ENCODE measurements at places on chromosomes 2 and 18.

GRCh38 chr18:11304928-11305327 lies 155.6 kb upstream of the PIEZO2 start:
- no peak for DNase-seq

GRCh38 chr2:17638196-17638743 lies 97.8 kb downstream of the VSNL1 start:
- no peak for DNase-seq

GRCh38 chr2:239305222-239305575 lies 95.6 kb downstream of the HDAC4 start:
- no peak for DNase-seq

- no peak for DNase-seq
Measured at GRCh38 chr2:166405569-166405926, 29.8 kb upstream of the SCN9A start.

DNA sequence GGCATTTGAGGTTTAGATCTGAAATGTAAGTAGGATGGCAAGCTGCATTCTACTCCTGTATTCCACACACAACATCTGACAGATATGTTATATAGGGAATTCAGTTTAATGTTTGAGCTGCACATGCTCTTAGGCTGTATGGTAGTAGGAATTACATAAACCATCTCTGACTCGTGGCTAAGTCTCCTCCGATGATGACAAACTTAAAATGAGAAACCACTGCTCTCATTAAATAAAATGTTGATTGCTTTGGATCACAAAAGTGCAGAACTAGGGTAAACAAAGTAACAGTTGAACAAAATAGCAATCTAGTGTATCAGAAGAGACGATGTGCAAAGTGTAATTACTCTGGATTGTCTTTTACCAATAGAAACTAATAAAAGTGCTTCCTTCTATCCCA lies 50.1 kb upstream of the WDR75 start:
- no peak for DNase-seq

- DNase-seq, result no peak
Measured at GRCh38 chr2:86807133-86807467, 16.4 kb upstream of the CD8A start.

- DNase-seq, result no peak
Measured at GRCh38 chr2:42876326-42876751, 84.0 kb upstream of the HAAO start.

DNA sequence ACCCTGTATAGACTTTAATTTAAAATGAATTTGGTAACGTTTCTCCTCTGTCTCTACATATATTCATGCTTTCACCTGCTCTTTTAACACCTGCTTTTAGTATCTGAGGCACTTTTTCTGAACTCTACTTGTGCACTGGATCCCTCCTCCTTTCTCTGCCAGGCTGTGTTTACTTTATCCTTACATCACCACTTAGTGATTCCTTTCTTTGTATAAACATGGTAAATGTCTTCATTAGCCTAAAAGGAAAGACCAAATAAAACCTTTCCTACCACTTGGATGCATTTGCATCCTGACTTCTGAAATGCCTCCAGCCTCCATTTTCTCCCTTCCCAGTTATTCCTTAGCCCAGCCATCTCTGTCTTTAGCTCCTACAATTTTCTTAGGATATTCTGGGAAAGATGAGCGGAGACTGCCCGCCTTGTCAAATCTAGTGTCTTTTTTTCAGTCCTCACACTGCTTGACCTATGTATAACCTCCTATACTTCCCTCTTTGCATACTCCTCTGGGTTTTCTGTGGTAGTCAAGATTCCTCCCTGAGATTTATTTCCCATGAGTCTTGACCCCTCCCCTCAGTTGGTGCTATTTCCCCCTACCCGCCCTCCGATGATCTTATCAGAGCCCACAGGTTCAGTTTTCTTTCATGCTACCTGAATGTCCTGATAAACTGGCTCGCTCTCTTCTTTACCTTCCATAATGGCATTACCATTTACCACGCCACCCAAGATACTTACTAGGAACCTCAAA lies 44.8 kb downstream of the REL start:
- DNase-seq, result no peak

DNA sequence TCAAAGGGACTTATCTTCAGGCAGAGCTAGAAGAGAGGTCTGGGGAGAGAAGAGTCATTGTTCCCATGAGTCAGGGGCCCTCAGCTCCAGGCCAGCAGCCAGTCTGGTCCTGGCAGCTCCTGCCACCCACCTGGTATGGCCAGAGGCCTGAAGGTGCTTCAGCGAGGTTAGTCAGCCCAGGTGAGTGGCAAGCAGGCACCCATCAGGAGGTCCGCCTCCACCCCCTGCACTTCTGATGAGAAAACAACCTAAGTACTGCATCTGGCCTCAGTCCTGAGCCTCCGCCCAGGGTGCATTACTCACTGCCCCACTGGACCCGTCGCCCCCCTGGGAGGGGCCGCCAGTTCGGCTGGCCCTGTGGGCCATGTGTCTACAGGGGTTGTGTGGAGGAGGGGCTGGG lies 130.2 kb downstream of the INHBB start:
- DNase-seq, result no peak

- DNase-seq, result no peak
Measured at GRCh38 chr2:70360661-70361270, 58.9 kb upstream of the FAM136A start.

DNA sequence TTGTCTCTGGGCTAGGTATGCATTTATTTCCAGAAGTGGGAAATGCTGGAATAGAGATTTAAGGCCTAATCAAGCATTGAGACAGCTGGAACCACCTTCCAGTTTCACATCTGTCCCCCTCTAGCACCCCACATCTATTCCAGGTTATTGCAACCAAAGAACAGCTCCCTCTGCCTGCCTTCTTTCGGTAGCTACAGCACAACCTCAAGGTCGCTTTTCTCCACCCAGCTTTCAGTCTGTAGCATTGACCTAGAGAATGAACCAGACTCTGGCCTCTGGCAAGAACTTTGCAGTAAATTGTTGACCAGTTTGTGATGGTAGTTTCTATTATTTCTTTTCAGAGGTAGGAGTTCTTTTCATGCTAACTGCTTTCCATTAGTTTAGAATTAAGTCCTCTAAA lies 484.2 kb downstream of the DLGAP1 start:
- no peak for DNase-seq

DNA sequence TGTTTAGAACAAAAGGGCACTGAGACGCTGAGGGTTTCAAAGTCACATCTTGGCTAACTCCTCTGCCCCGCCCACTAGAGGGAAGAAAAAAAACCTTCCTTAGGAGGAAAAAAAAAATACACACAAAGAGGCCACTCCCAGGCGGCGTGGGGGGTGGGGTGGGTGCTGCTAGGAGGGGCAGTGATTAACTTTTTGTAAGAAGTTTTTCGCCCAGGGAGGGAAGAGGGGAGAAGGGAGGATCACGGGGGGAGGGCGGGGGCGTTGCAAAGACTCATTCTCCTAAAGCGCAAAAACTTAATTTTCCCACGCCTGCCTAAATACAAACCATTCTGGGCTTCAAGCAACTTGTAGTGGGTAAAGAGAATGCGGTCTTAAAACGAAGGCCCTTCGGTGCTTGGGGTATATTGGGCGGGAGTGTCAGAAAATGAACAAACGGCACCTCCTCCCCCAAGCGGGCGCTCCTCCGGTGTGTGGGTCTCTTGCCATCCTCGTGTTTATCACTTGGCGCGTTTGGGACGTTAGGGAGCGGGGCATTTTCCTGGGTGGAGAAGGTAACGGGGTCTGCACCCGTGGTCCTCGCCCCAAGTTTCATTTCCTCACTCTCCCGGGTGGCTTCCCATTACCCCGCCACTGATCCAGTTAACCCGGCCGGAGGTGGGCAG lies 1.7 kb downstream of the CXCR4 start:
- peak; percentile 87 for DNase-seq

DNA sequence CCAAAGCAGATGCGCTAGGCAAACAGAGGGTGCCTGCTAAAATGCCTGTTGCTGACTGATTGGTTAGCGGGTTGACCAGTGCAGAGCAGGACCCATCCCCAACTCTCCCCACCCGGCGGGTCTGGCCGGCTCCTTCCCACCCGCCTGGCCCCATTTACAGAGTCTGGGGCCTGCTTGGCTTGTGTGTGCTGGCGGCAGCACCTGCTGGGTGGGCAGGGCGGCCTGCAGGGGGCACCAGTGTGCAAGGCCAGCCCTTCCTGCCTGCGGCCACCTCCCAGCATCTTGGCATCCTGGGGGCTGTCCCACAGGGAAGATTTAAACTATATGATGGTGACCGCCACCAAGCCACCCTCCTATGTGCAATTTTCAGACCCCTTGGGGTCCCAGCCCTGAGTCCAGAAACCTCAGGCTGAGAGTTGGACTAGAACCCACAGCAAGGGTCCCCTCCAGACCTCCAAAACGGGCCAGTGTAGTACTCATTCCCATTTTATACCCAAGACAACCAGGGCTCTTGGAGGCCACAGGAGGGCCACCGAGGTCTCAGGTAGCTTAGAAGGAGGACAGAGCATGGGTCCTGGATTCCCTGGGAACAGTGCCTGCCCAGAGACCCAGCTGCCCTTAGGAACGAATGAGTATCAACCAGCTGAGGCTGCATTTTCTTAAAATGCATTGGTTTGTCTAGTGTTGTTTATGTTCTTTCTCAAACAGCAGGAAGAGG lies 173.6 kb downstream of the SMAD7 start:
- DNase-seq, result peak; percentile 69

GRCh38 chr2:200913654-200914053 lies 24.5 kb downstream of the NIF3L1 start:
- no peak for DNase-seq

- no peak for DNase-seq
Measured at GRCh38 chr2:240244543-240244942, 104.1 kb upstream of the OTOS start.

DNA sequence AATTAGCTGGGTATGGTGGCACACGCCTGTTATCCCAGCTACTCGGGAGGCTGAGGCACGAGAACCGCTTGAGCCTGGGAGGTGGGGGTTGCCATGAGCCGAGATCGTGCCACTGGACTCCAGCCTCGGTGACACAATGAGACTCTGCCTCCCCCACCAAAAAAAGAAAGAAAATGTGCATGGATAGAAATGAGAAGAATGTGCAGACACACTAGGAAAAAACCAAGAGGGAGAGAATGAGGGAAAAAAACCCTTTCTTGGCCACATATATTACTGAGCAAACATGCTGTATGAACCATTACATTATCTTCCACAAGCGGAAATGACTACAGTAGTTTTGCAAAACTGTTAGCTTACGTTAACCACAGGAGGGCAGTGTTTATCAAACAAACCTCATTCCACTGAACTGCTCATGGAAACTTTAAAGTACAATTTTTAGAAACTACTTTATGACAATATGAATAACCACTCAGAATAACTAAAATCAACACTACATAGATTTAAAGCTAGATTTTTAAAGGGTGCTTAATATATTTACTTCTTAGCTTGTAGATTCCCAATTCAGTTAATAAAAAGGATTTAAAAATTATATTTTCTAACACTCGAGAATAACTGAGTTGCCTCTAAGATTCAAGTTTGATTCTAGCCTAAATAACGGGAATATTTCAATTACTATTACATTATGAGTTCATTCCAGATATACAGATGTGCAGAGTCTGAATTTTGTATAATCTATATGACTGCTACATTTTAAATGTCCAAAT lies 26.4 kb downstream of the ASXL2 start:
- peak; percentile 78 for DNase-seq

GRCh38 chr18:2826581-2826980 lies 20.2 kb upstream of the EMILIN2 start:
- no peak for DNase-seq

- DNase-seq, result no peak
Measured at GRCh38 chr2:192948316-192948715, 753.6 kb upstream of the TMEFF2 start.

GRCh38 chr2:8922431-8922830 lies 81.1 kb downstream of the MBOAT2 start:
- no peak for DNase-seq

DNA sequence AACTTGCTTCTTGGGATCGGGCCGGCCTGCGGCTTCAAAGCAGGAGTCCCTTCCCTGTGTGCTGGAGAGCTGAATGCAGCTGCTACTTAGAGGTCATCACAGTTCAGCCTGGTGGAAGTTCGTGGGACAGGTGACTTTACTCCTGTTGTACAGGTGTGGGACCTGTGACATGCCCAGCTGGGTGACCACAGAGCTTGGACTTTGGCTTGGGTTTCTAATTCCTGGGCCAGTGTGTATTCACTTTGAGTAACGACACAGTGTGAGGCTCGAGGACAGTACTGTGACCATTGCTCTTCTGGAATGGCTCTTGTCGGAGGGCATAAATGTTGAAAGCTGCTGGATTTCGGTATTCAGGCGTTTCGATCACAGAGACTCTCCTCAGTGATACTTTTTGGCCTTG lies 114.5 kb downstream of the STPG4 start:
- no peak for DNase-seq

DNA sequence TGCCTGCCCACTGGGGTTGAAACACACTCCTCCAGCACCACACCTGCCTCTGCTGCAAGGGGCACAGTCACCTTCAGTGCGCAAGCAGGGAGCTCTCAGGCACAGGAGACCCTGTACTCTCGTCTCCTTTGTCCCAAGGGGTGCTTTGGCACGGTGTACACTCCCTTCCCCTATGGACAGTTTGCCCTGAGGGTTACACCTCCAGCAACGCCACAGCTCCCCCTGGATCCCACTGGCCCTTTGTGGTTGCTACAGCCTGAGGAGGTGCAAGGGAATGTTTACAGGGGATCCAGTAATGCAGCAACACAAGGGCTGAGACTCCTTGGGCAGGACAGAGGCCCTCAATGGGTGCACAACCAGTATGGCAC lies 45.2 kb upstream of the FAM117B start:
- DNase-seq, result no peak

DNA sequence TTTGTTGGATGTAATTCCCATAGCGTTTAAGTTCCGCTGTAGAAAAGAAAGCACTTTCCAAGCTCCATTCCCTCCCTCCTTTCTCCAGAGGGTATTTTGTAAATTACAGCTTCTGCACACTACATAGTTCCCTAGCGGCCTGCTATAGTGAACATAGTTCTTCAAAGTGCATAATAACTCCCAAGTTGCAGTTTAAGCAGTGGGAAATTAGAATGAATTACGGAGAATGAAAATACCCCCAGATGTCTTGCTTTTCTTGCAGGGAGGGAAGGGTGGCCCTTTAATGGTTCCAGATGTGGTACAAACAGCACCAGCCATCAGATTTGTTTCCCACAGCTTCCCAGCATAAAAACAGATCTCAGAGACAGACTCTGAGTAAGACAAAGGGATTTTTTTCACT lies 893.9 kb downstream of the SUCLG1 start:
- no peak for DNase-seq

DNA sequence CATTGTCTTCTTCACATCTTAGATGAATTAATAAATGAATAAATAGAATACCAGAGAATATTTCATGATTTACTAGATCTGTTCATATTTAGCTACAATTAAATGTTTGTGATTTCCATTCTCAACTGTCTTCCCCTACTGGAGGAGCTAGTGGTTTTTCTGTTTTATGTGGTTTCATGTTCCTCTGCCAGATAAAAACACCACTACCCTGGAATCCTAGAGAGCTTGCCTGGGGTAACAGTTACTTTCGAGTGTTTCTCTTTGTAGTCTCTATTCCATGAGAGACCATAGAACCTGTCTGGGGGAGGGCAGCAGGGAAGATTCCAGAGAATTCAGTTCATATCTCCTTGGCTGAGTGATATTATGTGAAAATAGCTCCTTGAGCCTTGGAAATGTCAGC lies 349.2 kb downstream of the INSIG2 start:
- no peak for DNase-seq

- DNase-seq, result no peak
Measured at GRCh38 chr18:58612315-58613055, 16.4 kb downstream of the ALPK2 start.

Measured in CD4-positive, alpha-beta T cell treated with Interleukin-15 for 4 hours (primary cell).